ENCODE measurements at places on chromosomes 5 and 9. TPM values are rescaled to one million over a fixed set of nuclear protein-coding genes. Genes with fewer than 3 reads are reported as not detected.

Gene S1PR3
- total RNA-seq, result not detected

Gene SLC25A2
- total RNA-seq, result 0.91 TPM

Gene SEMA4D
- 393 TPM for total RNA-seq

Gene GDF9
- total RNA-seq, result 1.9 TPM

Gene NR5A1
- total RNA-seq, result not detected

Gene ZNF367
- total RNA-seq, result 5.1 TPM

Gene PCDHGB5
- 0.42 TPM for total RNA-seq

Gene NTNG2
- total RNA-seq, result 5.9 TPM

Gene SPATA31E1
- total RNA-seq, result not detected

Gene C5orf58
- total RNA-seq, result not detected

Gene CBY3
- 0.58 TPM for total RNA-seq

Gene HBEGF
- total RNA-seq, result 0.52 TPM

GRCh38 chr9:120741701-120742100, 27.4 kb upstream of the MEGF9 start:
- no peak for DNase-seq
- H3K27ac ChIP-seq, result no peak overlapping the region
- H3K4me3 ChIP-seq, result no peak overlapping the region
- no peaks in the 10 kb centered on the region for H3K36me3 ChIP-seq

- no peak for DNase-seq
- no peak overlapping the region for H3K27ac ChIP-seq
- H3K27me3 ChIP-seq, result peaks cover 15% of the 10 kb centered on the region
- H3K4me3 ChIP-seq, result no peak overlapping the region
- H3K36me3 ChIP-seq, result no peaks in the 10 kb centered on the region
- H3K4me1 ChIP-seq, result no peaks in the 10 kb centered on the region
Measured at GRCh38 chr9:100472268-100472667, 681 bp upstream of the TMEFF1 start.

DNA sequence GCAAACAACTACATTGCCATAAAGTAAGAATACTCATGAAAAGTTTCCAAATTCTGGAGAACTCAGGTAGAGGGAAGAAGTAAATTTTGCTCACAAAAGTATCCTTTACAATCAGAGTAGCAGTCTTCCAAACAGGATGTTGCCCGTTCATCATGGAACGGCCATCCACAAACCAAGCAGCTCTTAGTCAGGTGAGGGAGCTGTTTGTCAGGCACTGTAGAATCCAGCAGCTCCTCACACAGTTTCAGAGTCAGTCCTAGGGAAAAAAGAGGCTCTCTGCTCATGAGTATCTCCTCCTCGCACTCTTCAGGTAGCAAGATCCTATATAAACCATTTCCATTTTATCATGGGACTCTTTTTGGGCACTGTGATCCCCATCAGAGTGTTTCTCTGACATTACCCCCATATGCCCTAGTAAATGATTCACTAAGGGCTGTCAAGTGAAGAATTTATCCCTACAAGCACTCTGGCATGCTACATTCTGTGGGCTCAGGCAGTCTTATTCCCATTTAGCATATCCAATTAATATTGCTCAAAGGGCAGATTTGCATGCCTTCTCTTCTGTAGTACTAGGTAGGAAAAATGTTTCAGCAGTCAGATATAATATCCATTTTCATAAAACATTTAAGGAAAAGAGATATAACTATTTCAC, 97.9 kb downstream of the WDR41 start:
- no peak overlapping the region for H3K4me3 ChIP-seq
- no peaks in the 10 kb centered on the region for H3K36me3 ChIP-seq
- H3K27ac ChIP-seq, result no peak overlapping the region
- H3K27me3 ChIP-seq, result no peaks in the 10 kb centered on the region

DNA sequence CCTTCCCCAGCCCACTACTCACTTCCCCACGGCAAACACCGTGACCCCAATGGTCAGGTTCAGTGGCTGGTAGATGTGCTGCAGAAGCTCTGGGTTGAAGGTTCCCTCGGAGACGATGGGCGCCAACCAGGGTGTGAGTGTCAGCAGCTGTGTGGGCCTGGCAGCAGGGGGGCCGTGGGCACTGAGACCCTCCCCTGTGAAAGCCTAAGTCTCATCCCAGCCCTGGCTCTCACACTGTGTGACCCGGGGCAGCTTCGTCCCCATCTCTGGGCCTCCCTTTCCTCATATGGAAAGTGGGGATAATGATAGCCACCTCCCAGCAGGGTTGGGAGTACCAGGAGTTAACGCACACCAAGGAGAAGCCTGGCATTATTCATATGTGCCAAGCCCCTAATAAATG, 8.6 kb downstream of the GBGT1 start:
- DNase-seq, result no peak
- H3K27me3 ChIP-seq, result no peaks in the 10 kb centered on the region

DNA sequence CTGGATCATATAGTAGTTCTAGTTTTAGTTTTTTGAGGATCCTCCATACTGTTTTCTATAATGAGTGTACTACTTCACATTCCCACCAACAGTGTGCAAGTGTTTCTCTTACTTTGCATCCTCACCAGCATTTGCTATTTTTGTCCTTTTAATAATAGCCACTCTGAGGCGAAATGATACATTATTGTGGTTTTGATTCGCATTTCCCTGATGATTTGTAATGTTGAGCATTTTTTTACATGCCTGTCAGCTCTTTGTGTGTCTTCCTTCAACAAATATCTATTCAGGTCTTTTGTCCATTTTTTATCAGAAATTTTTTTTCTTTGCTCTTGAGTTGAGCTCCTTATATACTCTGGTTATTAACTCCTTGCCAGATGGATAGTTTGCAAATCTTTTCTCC, 114.0 kb downstream of the ADAMTSL1 start:
- H3K27me3 ChIP-seq, result no peaks in the 10 kb centered on the region
- DNase-seq, result no peak
- no peaks in the 10 kb centered on the region for H3K36me3 ChIP-seq
- H3K27ac ChIP-seq, result no peak overlapping the region
- no peak overlapping the region for H3K4me3 ChIP-seq

- no peaks in the 10 kb centered on the region for H3K27me3 ChIP-seq
- no peak for DNase-seq
- H3K4me1 ChIP-seq, result no peaks in the 10 kb centered on the region
- H3K36me3 ChIP-seq, result no peaks in the 10 kb centered on the region
- H3K27ac ChIP-seq, result no peak overlapping the region
- no peak overlapping the region for H3K4me3 ChIP-seq
Measured at GRCh38 chr9:37921168-37921510, 17.2 kb upstream of the SLC25A51 start.

- H3K27ac ChIP-seq, result no peak overlapping the region
- no peak for DNase-seq
- no peaks in the 10 kb centered on the region for H3K4me1 ChIP-seq
Measured at GRCh38 chr9:91029650-91030361, 228.2 kb downstream of the SYK start.

- peak; percentile 59 for DNase-seq
- no peaks in the 10 kb centered on the region for H3K27me3 ChIP-seq
- H3K4me3 ChIP-seq, result no peak overlapping the region
- H3K27ac ChIP-seq, result no peak overlapping the region
Measured at GRCh38 chr5:147188200-147189108, 46.4 kb upstream of the STK32A start.

GRCh38 chr9:106420511-106420944, 442.4 kb upstream of the ZNF462 start:
- H3K4me1 ChIP-seq, result no peaks in the 10 kb centered on the region
- H3K27me3 ChIP-seq, result no peaks in the 10 kb centered on the region
- no peak overlapping the region for H3K4me3 ChIP-seq
- no peaks in the 10 kb centered on the region for H3K36me3 ChIP-seq
- no peak for DNase-seq

- peaks cover 34% of the 10 kb centered on the region for H3K4me1 ChIP-seq
- no peak overlapping the region for H3K4me3 ChIP-seq
- DNase-seq, result no peak
- no peak overlapping the region for H3K27ac ChIP-seq
Measured at GRCh38 chr9:217950-218349, 3.3 kb downstream of the DOCK8 start.

- no peaks in the 10 kb centered on the region for H3K36me3 ChIP-seq
- no peaks in the 10 kb centered on the region for H3K4me1 ChIP-seq
- DNase-seq, result no peak
- H3K27ac ChIP-seq, result no peak overlapping the region
- H3K27me3 ChIP-seq, result no peaks in the 10 kb centered on the region
- H3K4me3 ChIP-seq, result no peak overlapping the region
Measured at GRCh38 chr9:16120231-16120641, 567.4 kb downstream of the CCDC171 start.

DNA sequence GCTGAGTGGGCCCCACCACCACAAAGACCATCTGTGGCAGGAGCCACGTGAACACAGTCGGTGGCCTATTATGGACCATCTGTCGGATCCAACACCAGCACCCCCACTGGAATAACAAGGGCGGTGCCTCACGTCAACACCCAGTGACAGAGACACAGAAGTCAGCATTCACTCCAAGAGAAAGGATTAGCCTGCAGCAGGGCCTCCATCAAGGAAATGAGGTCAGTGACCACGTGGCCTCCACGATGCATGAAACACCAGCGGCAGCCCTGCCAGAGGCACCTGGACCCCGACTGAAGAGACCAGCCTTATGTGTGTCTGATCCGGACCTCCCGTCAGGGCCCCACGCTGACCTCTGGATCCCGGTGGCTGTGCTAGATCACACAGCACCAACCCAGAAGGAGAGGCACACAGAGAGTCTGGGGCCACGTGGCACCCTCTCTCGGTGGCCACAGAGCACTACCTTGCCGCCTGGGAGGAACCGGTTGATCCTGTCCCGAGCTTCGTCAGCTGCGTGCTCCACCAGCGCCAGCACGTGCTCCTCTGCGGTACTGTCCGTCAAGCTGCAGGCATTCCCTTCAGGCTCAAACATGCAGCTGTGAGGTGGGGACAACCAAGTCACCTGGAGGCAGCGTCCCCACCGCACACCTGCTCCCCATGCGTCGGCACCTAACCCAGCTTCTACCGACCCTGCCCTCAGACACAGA, 9.0 kb downstream of the BRD9 start:
- H3K27ac ChIP-seq, result no peak overlapping the region
- no peaks in the 10 kb centered on the region for H3K27me3 ChIP-seq
- no peak overlapping the region for H3K4me3 ChIP-seq
- peaks cover 72% of the 10 kb centered on the region for H3K36me3 ChIP-seq

DNA sequence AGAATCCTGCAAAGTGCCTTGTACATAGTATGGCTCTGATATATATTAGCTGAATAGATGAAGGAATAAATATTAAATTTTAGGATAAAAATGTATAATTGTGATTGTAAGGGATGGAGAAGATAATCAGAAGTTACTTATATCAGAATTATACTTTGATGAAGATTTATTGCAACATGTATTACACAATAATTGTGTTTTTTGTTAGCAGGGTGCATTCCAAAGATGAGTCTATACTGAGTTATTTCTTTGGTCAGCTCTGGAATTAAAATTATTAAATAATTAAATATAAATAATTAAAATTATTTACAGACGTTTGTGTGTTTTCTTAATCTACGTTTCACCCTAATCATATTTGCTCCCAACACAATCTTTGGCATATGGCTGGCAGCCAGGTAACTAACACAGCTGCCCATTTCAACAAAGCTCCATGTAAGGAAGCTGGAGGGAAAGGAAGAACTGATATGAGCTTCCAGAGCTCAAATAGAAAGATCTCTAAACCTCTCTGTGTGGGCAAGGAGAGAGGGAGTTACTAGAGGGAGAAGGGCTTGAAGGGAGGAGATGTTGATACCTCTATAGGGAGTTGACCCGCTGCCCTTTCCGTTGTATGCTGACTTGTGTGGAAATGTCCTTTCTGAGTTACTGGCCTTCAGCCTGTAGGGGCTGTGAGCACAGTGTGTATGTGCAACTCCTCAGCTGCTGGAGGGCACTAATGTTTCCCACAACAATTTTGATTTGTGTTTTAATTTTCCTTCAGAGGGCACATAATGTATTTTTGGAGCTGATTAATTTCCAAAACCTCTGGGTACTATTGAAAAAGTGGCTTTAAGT, 403.4 kb downstream of the MAN2A1 start:
- H3K27ac ChIP-seq, result no peak overlapping the region
- H3K4me3 ChIP-seq, result no peak overlapping the region
- H3K27me3 ChIP-seq, result no peaks in the 10 kb centered on the region
- H3K4me1 ChIP-seq, result peaks cover 17% of the 10 kb centered on the region
- no peak for DNase-seq
- no peaks in the 10 kb centered on the region for H3K36me3 ChIP-seq

- no peaks in the 10 kb centered on the region for H3K4me1 ChIP-seq
- H3K36me3 ChIP-seq, result no peaks in the 10 kb centered on the region
- no peak overlapping the region for H3K27ac ChIP-seq
Measured at GRCh38 chr5:180598797-180599589, 7.7 kb upstream of the SCGB3A1 start.

DNA sequence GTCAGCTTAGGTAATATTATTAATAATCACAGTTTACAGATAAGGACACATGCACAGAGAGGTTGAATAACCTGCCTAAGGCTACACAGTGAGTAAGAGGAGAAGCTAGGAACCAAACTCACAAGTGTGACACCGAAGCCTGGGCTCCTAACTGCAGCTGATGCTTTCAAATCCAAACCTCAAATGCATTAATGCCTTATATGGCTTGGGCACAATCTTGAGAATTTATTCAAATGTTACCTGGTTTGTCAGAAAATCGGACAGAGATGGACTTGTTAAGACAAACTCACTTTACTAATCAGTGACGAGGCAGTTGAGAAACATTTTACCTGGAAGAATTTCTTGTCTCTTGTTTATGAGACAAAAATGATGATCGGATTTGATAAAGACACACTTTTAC, 54.7 kb downstream of the DAP start:
- H3K36me3 ChIP-seq, result no peaks in the 10 kb centered on the region
- no peak overlapping the region for H3K4me3 ChIP-seq
- H3K4me1 ChIP-seq, result peaks cover 26% of the 10 kb centered on the region
- H3K27me3 ChIP-seq, result no peaks in the 10 kb centered on the region
- no peak for DNase-seq

DNA sequence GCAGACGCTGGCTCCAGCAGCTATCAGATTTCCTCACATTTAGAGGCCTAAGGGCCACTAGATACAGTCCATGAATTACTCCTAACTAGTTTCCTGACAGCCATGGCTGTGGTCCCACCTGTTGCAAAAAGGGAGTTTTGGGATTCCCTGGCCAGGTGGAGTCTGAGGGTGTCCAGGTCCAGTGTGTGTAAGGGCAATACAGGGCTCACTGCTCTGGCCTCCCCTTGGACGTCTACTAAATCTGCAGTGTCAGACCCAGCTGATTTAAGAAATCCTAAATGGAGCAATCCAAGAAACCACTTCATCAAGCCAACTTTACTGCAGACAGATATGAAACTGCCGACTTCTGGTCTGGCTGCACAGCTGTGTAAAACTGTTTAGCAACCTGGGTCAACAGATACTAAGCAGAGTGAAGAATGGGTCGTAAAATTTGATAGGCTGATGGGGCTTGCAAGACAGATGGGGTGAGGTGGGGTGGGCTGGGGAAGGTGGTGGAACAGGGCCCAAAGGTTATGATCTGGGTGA, 116.4 kb downstream of the GADD45G start:
- DNase-seq, result no peak
- no peak overlapping the region for H3K4me3 ChIP-seq
- no peaks in the 10 kb centered on the region for H3K27me3 ChIP-seq
- no peaks in the 10 kb centered on the region for H3K4me1 ChIP-seq
- no peaks in the 10 kb centered on the region for H3K36me3 ChIP-seq

GRCh38 chr5:109956884-109957283, 267.2 kb downstream of the MAN2A1 start:
- DNase-seq, result no peak
- peaks cover 5% of the 10 kb centered on the region for H3K4me1 ChIP-seq
- H3K27ac ChIP-seq, result no peak overlapping the region
- H3K36me3 ChIP-seq, result no peaks in the 10 kb centered on the region

Data from CD4-positive, alpha-beta memory T cell (primary cell).